ENCODE measurements at places on chromosomes 11 and 22. TPM values are rescaled to one million over a fixed set of nuclear protein-coding genes. Genes with fewer than 3 reads are reported as not detected.

Gene WNT11
- 17.4 TPM for polyA plus RNA-seq

Gene PTS
- polyA plus RNA-seq = 59.1 TPM

DNA sequence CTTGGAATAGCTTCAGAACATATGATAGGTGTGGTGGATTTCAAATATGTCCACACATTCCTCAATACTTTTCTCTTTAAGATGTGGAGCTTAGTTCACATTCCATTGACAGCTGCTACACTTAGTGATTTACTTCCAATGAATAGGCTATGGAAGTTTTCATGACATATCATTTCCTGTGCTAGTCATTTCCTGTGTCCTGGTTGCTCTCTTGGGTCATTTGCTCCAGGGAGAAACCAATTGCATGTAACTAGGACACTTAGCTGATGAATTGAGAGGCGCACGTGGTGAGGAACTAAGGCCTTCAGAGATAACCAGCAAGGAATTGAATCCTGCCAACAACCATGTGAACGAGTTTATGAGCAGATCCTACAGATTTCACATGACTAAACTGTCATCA, 120.9 kb downstream of the SLC17A6 start:
- no peak for DNase-seq

- no peak for DNase-seq
Observed at GRCh38 chr11:124276081-124276480, 19.9 kb downstream of the OR8G5 start.

DNA sequence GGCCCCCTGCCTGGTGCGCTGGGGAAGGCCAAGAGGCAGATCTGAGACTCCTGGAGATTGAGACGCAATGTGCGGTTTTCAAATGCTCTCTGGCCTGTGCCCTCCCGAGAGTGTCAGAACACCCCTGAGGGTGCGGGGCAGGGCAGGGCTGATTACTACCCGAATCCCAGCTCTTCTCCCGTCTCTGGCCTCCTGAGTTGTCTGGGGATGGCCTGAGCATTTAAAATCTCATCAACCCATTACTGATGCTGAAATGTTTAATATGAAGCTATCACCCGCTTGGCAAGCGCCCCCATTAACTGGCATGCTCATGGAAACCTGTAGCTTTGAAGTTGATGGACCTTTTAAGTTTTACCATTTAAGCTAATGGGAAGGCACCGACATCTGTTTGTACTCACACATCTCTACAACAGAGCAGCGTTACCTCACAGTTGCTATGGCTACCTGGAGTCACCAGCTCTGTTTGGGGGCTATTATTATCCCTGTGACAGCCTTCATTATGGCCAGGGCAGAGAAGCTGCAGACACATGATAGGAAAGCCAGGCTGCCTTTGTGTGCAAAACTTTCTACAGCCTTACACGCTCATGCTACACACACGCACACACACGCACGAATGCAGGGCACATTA, 3.6 kb upstream of the MB start:
- peak; percentile 56 for DNase-seq

DNA sequence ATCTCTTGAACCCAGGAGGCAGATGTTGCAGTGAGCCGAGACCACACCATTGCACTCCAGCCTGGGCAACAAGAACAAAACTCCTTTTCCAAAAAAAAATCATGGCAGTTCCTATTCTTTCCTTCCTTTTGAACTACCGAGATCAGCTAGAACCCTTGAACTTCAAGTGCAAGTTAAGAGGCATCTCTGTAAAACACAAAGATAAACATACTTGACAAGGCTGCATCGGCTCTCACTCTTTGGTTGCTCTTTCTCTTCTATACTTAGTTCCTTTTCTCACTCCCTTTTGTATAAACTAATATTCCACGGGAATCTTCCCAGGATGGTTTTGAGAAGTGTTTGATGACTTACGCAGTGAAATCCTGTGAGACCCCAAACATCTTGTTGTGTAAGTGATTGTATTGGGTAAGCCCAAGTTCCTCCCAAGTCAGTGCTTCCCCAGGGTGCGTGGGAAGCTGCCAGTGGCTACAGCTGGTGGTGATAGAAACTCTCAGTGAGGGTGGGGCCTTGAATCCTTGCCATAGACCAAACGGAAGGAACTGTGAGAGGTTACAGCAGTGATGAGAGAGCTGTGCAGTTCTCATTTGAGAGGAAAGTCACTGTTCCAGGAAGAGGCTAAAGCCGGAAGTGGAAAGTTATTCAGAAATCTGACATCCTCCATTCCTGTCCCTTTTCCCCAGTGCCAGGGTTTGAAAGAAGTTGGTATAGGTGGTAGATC, 24.1 kb upstream of the CDC42EP2 start:
- no peak for DNase-seq

DNA sequence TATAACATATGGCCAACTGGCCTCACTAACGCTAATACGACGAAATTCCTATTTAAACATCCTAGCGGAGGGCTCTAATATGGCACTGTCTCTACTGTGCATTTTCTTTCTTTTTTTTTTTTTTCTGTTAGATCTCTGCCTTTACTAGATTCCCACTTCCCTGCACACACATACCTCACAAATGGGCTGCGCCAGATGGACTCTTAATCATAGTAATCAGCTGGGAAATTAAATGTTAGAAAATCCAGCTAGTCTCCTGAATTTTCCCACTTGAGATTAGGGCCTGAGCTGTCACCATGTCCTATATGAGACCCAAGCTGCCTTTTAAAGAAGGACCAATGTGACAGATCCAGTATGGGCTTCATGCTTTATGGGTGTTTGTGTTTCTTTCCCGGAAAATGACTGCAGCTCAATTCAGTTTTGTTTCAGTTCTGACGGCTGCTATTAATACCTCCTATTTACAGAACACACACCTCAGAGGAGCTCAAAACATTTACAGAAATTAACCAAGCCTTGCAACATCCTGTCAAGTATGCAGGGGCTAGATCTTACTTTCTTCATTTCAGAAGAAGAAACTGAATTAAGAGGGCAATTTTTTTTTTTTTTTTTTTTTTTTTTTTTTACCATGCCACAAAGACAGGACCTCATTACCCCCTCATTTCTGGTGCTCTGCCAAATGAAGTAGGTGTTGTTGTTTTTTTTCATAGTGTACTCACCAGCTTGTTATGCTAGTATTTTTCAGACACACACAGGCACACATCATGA, 49.8 kb upstream of the BLID start:
- no peak for DNase-seq

GRCh38 chr11:116164843-116165242, 607.9 kb downstream of the BUD13 start:
- DNase-seq = no peak

- DNase-seq = no peak
Observed at GRCh38 chr11:68116126-68116525, 5.1 kb downstream of the CHKA start.

Measured in left renal pelvis (tissue), 4 donors.